ENCODE measurements at places on chromosomes 1 and 21. TPM values are rescaled to one million over a fixed set of nuclear protein-coding genes. Genes with fewer than 3 reads are reported as not detected.

GRCh38 chr1:216113181-216113580, 310.1 kb downstream of the USH2A start:
- DNase-seq, result no peak

DNA sequence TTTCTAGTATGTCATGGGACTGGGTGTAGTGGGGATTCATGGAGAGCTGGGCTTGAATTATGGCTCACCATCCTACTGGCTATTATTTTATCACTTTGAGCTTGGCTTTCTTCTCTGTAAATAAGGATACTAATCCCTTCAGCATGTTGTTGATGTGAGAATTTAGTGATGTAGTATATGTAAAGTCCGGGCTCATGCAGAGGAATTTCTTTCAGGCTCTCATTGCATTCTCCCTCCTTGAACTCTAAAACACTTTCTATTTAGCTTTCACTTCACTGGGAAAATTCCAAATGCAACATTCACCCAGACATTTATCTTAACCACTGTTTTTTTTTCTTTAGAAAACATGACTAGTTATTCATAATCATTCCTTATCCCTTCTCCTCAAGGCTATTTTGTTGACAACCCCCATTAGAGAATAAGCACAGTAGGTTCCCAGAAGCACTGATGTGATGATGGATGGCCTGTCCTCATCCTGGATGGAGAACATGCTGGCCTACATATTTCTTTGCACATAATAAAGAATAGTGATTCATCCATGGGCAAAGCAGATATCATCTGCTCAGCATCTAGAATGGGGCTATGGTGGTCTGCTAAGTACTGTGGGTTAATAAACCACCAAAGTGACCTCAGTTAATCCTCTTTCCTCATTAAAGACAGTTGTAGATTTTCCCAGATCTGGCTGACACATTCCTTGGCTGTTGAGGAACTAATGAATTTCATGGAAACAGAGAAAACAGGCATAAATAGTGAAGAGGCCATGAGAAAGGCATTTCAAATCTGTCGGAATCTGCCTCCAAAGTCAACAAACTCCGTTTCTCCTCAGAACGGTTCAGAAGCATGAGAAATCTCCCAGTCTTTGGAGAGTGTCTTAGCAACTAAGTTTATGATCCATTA, 68.0 kb upstream of the CYP2J2 start:
- DNase-seq, result no peak

Gene TMEM61
- total RNA-seq, result 3.0 TPM

GRCh38 chr1:157641177-157641576, 43.3 kb upstream of the FCRL4 start:
- DNase-seq, result no peak

GRCh38 chr1:46760558-46761166, 38.2 kb upstream of the CYP4B1 start:
- DNase-seq, result no peak

DNA sequence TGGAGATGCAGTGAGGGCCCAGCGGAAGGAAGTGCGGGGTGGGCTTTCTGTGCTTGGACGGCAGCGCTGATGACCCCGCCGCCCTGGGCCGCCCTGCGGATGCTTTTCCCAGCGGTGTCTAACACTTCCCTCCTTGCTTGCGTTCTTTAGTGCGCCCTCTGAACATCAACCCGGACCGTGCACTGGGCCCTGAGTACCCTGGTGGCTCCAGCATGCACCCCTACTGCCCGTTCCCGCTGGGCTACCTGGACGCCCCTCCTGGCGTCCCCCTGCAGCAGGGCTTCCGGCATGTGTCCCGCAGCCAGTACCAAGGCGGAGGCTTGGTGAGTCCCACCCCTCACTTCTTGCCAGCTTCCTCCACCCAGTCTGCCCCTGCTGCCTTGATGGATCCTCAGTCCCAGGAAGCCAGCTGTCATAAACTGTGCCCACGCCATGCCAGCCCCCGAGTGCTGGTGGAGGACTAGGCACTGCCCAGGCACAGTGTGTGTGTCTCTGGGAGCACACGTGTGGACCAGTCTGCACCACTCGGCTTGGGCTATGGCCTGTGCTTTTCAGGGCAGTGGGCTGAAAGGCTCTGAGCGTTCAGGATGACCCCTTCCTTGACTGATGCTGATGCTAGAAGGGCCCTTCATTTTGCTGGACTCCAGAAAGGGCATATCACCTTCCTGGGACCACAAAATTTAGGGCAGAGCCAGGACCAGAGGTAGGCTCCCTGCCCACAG, 2.3 kb downstream of the DMRTB1 start:
- DNase-seq, result peak; percentile 75

Gene PCP4L1
- 3.0 TPM for total RNA-seq

GRCh38 chr1:101239095-101240040, 2.5 kb downstream of the S1PR1 start:
- DNase-seq, result peak; percentile 77

DNA sequence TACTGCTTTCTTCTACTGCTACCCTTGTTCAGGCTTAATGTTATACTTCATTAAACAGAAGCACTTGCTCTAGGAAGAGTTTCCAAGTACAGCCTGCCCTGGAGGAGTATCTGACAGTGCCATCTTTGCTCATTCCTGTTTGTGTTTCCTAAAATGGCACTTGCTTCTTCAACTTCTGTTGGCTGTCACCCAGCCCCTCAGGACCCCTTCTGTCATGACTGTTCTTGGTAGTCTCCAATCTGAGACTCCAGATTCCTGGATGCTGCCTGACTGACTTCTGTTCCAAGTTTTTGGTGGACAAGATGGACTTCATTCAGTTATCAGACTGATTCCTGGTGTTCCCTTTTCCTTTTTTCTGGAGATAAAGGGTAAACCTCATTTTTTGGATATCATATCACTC, 104.1 kb downstream of the SLC35F3 start:
- no peak for DNase-seq

DNA sequence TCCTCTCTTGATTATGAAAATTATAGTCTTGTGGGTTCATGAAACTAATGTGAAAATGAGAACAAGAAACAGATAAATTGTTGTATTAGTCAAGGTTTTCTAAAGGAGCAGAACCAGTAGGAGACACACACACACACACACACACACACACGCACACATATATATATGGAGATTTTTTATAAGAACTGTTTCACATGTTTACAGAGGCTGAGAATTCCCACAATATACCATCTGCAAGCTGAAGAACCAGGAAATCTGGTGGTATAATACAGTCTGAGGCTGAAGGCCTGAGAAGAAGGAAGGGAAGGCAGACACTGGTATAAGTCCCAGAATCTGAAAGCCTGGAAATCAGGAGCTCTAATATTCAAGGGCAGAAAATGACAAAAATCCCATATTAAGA, 70.9 kb upstream of the RGS18 start:
- no peak for DNase-seq

Gene TSACC
- total RNA-seq, result not detected

- peak; percentile 45 for DNase-seq
Observed at GRCh38 chr21:41765420-41765821, 1.4 kb downstream of the RIPK4 start.

Gene KRTAP11-1
- not detected for total RNA-seq

DNA sequence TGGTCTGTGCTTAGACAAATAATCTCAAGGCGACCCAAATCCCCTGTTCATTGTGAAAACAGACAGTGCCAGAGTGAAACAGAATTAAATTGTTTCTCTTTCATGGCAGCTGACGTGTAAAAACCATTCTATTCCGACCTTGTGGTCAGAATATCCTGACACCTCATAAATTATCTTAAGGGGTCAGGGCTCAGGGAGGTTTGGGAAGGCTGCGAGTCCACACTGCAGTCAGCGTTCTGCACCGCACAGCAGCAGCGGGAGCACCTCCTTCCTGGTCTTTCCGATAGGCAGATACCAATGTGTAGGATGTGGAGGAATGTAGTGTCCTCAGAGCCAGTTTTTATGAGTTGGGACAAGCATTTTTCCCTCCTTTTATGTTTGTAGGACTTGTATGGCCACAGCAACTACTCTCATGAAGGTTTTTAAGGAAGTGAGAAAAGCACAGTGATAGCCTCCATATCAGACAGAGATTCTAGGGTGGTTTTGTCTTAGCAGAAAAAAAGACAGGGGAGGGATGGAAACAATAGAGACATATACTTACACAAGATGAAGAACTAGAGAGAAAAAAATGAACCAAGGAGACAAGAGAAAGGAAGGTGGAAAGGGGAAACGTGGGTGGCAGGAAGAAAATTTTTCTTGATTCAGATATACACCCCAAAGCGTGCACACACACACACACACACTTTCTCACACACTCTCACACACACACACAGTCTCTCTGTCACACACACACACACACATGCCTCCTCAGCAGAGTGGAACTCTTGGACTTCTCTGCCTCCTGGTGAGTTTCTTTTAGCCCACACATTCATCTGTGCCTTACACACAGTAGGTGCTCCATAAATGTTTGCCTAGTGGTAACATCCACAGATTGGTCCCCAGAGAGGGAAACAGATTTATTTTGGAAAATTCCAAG, 68.6 kb downstream of the NTMT2 start:
- no peak for DNase-seq

DNA sequence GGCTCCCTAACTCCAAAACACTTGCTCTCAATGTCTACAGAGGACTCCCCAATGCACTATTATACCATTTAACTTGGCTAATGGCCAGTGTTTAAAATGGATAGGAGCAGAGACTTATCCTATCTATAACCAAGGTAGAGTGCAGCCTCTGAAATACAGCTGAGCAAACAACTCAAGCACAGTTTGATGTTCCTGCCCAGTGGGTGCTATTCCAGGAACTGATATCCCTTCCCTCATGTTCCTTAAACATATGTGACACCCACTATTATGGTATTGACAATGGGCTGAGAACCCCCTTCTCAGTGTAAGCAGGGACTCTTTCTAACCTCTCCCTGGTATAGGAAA, 51.7 kb downstream of the SH3GLB1 start:
- DNase-seq, result no peak

DNA sequence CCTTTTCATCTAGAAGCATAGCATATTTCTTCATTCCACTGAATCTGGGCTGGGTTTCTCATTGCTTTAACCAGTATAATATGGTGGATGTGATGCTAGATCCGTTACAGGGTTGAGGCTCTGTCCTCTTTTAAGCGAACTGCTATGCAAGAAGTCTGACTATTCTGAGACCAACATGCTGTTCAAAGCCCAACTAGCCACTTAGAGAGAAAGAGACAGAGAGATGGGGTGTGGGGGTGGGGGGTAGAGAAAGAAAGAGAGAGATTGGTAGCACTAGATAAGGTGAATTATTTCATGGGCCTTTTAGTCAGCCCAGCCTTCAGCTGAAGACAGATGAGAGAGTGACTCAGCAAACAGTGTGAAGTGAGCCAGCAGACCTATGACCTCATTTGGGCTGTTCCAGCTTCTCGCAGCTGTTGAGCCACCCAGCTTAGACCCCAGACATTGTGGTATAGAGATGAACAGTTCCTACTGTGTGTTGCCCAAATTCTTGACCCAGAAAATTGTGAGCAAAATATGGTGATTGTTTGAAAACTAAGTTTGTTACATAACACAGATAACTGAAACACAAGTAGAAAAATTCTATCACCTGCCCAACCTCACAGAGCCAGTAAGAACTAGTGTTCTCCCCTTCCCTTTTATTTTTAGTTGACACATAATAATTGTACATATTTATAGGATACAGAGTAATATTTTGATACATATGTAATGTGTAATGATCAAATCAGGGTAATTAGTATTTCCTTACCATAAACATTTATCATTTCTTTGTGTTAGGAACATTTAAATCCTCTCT, 40.7 kb upstream of the PRKACB start:
- DNase-seq, result no peak

Gene ADSS2
- total RNA-seq, result 31.8 TPM

Gene TMEM269
- not detected for total RNA-seq

DNA sequence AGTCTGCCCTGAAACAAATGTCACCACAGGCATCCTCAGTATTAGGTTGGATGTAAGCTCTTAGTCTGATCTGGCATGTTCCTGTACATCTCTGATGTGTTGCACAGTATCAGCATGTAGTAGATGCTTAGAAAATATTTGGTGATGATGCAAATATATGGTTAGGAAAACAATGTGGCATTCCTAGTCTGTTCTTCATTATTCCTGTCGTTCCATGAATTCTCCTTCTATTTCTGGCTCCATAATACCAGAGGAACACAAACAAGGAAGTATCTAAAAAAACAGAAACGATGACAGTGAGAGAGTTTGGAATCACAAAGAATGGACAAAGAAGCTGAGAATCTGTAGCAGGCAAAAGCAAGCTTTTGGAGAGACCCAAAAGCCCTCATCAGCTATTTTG, 236.6 kb downstream of the HHAT start:
- no peak for DNase-seq

Gene PRELP
- total RNA-seq, result 172 TPM

Measured in posterior vena cava (tissue), 2 donors.